Mesenteric fat pad (tissue), 1 donor: ENCODE measurements at places on chromosomes 1 and 21. TPM values are rescaled to one million over a fixed set of nuclear protein-coding genes. Genes with fewer than 3 reads are reported as not detected.

DNA sequence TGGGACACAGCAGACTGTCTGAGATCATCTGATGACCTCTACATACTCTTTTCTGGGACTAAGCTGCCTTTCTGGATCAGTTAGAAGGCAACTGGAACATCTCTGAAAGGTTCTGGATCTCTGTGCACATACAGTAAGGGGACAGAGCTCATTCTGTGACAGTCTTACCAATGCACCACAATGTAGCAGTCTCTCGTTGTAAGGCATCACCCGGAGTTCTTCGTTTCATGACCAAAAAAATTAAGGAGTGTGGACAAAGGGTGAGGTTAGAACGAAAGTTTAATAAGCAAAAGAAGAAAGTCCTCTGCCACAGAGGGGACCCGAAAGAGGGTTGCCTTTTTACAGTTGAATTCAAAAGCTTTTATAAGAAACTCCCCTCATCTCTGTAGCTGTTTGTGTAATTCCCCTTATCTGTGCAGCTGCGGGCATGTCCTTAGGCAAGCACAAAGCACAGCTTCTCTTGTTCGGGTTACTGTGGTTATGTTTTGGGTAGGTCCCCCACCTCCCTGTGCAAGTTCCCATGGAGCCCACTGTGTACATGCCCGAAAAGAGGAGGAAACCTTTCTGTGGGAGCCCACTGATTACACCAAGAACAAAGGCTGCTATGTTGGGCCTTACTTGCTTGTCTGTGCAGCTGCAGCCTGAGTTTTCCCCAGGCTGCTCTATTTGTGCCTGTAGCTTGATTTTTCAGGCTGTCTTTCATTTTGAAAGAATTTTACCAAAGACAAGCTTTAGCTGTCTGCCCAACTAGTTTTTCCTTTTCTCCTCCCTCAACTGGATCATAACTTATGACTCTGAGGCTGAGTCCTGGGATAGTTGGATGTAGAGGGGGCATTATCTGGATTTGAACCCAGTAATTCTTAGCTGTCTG is 53.1 kb upstream of the CACNA1E start:
- DNase-seq: no peak

- DNase-seq: peak; percentile 96
Observed at GRCh38 chr1:54488065-54488750, 59.8 kb upstream of the ACOT11 start.

GRCh38 chr1:25549273-25550154 is 6.1 kb downstream of the LDLRAP1 start:
- no peak for DNase-seq

C1orf53 gene
- 1.7 TPM for total RNA-seq

- no peak for DNase-seq
Observed at GRCh38 chr1:66294707-66295370, 239.1 kb upstream of the SGIP1 start.

DNA sequence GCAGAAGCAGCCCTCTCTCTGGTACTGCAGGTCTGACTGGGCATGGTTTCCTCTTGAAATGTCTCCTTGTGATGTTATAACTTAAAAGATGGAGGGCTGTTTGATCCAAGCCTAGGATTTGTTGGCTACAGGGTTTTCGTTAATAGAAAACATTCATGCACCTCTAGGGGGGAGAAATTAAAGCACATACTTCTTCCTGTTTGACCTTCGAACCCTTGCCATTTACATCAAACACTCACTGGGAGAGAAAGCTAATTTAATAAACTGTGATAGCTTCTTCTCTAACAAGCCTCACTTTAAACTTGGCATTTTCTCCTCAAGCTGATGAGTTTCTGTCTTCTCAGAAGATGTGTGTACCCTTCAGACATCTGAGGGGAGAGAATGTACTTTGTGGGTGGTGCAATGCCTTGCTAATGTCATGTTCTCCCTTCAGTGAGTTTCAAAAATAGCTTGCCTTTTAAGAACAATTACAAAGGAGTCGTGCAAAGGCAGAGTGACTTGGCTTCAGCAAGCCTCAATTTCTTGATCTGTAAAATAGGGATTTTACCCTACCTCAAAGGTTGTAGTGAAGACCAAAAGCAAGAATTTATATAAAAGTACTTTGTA is 20.4 kb downstream of the CACHD1 start:
- DNase-seq: no peak

DNA sequence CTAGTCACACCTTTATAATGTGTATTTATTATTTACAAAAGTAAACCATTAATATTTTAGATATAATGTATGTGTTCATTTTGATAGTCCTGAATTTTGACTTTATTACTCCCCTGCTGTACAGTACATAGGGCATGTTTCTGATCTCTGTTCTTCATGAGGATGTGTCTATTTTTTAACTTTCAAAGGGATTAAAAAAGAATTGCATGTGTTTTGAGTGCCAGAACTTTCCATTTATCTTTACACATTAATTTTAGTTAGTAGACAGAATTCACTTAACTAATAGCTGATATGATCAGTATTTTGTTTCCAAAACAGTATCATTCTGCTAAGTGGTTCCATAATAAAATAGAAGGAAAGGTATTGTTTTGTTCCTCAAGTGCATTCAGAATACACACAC is 3.1 kb downstream of the PBX1 start:
- no peak for DNase-seq

GRCh38 chr1:6842301-6842700 is 57.0 kb downstream of the CAMTA1 start:
- no peak for DNase-seq

CLK2 gene
- 34.7 TPM for total RNA-seq

DNA sequence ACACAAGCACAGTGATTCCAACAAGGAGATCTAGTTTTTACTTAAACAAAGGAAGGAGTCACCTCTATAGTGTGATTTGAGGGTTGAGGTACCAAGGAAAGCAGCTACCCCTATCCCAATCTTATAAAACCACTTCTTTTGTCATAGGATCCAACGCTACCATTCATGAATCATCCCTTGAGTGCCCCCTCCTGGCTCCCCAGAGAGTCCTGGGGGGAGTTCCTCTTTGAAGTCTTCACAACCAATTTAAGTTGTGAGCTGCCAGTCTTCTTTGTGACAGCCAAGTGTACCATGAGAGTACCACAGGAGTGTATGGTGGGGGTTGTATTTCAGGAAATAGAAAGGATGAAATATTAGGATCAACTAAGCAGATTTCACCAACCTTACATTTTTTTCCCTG is 39.1 kb upstream of the NHLH2 start:
- no peak for DNase-seq

- DNase-seq: no peak
Observed at GRCh38 chr1:228145463-228146416, 4.0 kb upstream of the GJC2 start.

DNA sequence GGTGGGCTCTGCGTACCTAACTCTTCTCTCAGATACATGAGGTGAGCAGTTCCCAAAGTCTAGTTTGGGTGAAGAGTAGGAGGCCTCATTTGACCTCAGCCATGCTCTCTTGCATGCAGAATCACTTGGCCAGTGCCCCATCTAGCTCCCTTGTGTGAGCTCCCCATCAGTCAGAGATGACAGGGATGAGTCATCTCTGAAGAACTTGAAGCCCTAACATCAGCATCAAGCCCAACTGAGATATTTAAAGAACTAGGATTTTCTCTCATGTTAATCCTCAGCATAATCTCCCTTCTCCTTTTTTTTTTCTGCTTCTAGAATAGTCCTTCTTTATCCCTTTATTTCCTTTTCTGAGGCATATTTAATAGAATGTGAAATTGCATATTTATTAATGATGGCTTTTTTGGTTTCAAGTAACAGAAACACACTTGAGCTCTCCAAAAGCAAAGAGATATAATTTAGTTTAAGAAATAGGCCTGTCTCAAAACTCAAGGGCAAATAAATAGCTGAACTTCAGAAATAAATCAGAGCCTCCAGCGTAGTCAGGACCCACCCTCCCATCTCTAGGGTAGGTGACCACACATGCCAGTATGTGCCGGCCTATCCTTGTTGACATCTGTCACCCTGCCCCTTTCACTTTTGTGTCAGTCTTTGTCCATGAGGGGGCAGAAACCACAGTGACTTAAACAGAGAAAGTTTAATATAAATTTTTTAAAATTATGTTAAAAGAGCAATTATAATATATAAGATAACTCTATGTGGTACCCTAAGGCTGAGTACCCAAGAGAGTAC is 112.3 kb downstream of the TSEN15 start:
- no peak for DNase-seq

- no peak for DNase-seq
Observed at GRCh38 chr21:36149788-36150711, 6.6 kb upstream of the DOP1B start.

DNA sequence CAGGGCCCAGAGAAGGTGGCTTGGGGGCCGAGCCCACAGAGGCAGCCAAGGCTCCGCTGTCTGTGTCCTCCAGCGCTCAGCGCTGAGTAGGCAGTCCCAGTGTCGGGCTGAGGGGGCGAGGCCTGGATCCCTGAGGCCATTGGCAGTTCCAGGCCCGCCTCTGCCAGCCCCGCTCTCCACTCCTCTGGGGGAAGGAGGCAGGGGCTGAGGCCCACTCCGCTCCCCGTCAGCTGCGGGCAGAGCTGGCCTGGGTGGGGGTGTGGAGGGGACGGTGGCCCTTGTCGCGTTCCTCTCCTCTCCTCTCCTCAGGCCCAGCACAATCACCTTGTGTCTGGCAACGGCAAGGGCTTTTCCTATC is 132.8 kb downstream of the CASZ1 start:
- no peak for DNase-seq

GRCh38 chr1:10678402-10678801 is 118.0 kb downstream of the CASZ1 start:
- DNase-seq: no peak

PRELP gene
- 80.0 TPM for total RNA-seq

- DNase-seq: no peak
Observed at GRCh38 chr1:183498342-183498991, 26.2 kb downstream of the SMG7 start.

DNA sequence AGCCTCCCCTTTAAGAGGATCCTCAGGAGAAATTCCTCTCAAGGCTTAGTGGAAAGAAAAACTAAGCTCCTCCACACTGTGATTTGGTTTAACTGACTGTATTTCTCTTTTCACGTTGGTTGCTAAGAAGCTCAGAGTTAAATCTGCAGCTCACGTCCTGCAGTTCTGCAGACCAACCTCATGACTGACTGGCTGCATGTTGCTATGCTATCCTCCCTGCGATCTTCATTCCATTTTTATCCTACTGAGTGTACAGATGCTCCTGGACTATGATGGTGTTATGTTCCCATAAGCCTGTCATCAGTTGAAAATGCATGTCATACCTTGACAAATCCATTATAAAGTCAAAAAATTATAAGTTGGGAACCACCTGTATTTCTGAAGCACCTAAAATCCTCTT is 34.6 kb downstream of the FAM163A start:
- DNase-seq: no peak

GRCh38 chr1:151809290-151809984 is 4.2 kb upstream of the LINGO4 start:
- peak; percentile 3 for DNase-seq

GRCh38 chr1:43171876-43172526 is at the start of the genes CFAP57 and EBNA1BP2:
TSS of gene CFAP57 (plus strand) at chr1:43172330. CDS start at chr1:43172754, 424 bp downstream.
TSS of gene EBNA1BP2 (minus strand) at chr1:43172290. CDS start at chr1:43172118, 172 bp downstream.
- peak; percentile 94 for DNase-seq

DNA sequence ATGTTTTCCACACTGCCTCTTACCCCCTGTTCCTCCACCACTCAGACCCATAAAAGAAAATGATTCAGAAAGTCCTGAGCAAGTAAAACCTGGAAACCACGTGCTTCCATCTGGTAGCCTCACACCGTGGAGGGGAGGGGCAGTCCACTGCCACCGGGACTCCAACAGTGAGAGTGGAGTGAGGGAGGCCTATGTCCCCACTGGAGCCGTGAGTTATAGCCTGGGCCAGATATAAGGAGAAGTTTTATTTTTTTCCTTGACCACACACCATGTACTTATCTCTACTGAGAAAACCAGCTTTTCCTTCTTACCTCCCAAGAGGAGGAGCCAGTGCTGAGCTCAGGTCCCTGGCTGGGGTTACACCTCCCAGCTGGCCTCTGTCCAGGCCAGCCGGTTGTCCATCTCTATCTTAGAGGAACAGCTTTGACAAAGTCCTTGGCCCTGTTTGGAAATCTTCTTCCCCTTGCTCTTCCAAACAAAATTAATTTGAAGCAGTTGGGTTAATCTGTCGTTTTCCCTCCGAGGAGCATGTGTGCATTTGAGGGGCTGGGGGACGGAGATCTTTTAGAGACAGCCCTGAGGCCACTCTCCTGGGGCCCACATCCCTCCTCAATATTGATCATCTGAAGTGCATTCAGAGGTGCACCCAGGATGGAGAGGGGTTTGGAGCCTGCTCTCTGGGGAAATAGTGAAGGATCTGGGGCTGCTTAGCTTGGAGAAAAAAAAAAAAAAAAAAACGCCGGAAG is 49.1 kb upstream of the SERBP1 start:
- no peak for DNase-seq

CRTC2 gene
- total RNA-seq: 36.4 TPM

- DNase-seq: no peak
Observed at GRCh38 chr1:112583366-112583765, 35.6 kb downstream of the ST7L start.

DNA sequence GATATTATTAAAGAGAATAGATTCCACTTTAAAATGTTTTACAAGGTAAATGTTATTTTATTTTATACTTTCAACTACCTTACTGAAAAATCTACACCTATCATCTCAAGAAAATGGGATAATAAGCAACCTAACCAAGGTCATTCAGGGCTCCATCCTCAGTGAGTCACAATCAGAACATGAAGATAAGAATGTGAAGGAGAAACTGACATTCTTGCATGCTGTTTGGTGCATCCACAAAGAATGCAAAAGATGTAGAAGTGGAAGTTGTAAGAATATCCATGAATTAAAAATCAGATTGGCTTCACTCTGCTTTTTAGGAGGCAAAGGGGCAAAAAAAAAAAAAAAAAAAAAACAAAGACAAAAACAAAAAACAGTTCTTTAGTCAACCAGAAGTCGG is 6.5 kb downstream of the WARS2 start:
- DNase-seq: no peak

DNA sequence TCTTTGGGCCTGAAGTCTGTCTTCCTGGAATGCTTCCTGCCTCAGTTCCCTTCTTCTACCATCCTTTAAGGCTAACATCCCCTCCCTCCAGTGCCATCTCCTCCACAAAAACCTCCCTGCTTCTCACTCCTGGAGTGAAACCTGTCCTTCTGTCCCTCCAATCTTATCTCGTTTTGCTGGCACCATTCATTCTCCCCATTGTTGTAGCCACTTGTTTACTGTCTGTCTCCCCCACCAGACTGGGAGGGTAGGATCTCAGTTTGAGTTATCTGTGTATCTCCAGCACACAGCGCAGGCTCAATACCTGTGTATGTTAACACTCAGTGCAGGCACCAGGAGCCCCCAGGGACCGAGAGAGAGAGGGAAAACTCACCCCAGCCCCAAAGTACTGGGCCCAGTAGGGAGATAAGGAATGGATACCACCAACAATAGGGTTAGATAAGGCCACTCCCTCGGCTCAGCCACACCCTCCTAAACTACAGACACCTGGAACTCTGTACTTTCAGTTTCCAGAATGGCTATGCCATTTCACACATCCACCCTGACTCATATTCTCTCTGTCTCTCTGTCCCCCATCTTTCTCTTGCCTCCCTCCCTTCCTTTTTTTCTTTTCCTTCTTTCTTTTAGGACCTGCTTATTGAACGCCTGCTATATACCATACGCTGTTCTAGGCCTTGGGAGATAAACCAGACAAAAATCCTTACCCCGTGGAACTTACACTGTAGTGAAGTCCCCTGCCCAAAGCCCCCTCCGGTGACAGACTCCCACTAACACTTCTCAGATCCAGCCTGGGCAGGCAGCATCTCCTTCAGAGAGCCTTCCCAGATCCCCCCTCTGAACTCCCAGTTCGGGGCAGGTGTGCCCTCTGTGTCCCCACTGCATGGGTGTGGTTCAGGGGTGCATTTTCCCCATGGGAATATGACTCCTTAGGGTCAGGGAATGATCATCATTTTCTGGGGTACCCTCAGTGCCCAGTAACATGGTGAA is 3.3 kb upstream of the SSBP3 start:
- no peak for DNase-seq

C1QB gene
- 531 TPM for total RNA-seq

- DNase-seq: peak; percentile 28
Observed at GRCh38 chr1:25642574-25643108, 26.1 kb downstream of the MAN1C1 start.
